Mammary epithelial cell (primary cell): ENCODE measurements at places on chromosomes 7 and 10. TPM values are rescaled to one million over a fixed set of nuclear protein-coding genes. Genes with fewer than 3 reads are reported as not detected.

The MRLN gene
- not detected for total RNA-seq

The ZCCHC24 gene
- 1.4 and 3.1 TPM in 2 replicates for total RNA-seq

The LBX1 gene
- not detected for total RNA-seq

The DKK1 gene
- 161 TPM for total RNA-seq

The NEUROG3 gene
- not detected in 2 replicates for total RNA-seq

The SLC39A12 gene
- not detected in 2 replicates for total RNA-seq

The DOCK4 gene
- 13.9 and 22.2 TPM in 2 replicates for total RNA-seq

The DENND2A gene
- total RNA-seq: 0.17 TPM

The STEAP2 gene
- total RNA-seq: 9.2 TPM

The STMP1 gene
- 39.3 and 39.6 TPM in 2 replicates for total RNA-seq

The CPED1 gene
- total RNA-seq: 1.3 and 2.0 TPM in 2 replicates

The FFAR4 gene
- total RNA-seq: not detected in 2 replicates

The MRPS24 gene
- 114 and 149 TPM in 2 replicates for total RNA-seq

The TMEM130 gene
- not detected for total RNA-seq
